ENCODE measurements at places on chromosomes 5 and 9.

GRCh38 chr9:97046228-97046627 lies 7.3 kb upstream of the CTSV start:
- DNase-seq, result no peak

DNA sequence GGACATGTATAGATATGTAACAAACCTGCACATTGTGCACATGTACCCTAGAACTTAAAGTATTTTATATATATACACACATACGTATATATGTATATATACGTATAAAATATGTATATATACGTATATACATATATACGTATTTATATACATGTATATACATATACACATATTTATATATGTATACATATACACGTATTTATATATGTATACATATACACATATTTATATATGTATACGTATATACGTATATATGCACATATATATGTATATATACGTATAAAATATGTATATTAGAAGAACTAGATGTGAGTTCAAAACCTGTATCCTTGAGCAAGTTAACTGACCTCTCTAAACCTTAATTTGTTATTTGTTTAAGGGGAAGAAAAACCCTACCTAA lies 61.4 kb downstream of the FNIP1 start:
- DNase-seq, result no peak

- DNase-seq, result no peak
Measured at GRCh38 chr9:35566417-35566816, 38.6 kb upstream of the TESK1 start.

DNA sequence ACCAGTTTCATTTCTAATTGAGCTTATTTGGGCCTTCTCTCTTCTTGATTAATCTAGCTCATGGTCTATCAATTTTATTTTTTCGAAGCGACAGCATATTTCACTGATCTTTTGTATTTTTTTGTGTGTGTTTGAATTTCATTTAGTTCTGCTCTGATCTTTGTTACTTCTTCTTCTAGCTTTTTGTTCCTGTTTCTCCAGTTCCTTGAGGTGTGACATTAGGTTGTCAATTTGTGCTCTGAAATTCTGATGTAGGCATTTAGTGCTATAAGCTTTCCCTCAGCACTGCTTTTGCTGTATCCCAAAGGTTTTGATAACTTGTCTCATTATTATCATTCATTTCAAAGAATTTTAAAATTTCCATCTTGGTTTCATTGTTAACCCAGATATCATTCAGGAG lies 67.3 kb downstream of the STRBP start:
- no peak for DNase-seq

- DNase-seq, result no peak
Measured at GRCh38 chr9:124946167-124946566, 5.3 kb upstream of the GOLGA1 start.

DNA sequence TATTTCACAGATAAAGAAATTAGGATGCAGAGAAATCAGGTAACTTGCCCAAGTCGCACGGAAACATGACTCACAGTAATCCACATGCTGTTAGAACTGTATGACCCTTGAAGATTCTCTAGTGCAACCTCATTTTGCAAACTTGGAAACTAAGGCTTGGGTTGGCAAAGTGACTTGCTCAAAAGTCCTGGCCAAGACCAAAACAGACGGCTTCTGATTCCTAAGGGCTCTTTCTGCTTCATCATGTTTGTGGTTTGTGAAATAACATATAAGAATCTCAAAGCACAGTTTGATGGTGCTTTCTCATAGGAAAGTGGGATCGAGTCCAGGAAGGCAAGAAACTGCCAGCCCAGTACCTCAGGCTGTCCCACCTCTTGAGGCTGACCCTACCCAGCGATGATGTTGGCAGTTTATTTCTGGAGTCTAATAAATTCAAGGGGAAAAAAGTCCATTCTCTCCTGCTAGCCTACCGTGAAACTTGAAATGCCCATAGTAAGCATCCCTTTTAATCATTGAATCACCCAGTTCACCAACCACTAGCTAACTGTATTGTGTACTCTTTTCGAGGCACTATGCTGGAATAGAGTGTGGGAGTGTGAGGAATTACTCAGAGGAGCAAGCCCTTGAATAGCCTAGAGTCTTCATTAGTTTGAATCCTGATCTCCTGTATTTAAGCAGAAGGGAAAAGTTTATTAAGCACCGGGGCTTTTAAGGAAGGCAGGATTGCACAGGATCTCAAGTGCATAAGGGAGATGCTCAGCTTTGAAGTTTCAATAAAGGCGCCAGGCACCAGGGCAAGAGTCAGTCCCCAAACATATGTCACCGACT lies 14.1 kb downstream of the CAPSL start:
- no peak for DNase-seq

DNA sequence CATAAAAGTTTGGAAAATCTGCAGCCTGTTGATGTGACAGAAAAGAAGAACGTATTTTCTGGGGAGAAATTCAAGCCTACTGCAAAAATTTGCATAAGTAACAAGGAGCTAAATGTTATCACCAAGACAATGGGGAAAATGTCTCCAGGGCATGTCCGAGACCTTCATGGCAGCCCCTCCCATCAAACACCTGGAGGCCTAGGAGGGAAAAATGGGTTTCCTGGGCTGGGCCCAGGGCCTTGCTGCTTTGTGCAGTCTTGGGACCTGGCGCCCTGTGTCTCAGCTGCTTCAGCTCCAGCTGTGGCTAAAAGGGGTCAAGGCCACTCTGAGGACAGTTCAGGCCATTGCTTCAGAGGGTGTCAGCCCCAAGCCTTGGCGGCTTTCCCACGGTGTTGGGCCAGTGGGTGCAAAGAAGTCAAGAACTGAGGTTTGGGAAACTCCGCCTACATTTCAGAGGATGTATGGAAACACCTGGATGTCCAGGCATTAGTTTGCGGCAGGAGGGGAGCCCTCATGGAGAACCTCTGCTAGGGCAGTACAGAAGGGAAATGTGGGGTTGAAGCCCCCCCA lies 13.1 kb downstream of the CERT1 start:
- no peak for DNase-seq

- no peak for DNase-seq
Measured at GRCh38 chr9:88587182-88587581, 52.2 kb downstream of the NXNL2 start.
